ENCODE measurements at places on chromosomes 3 and 15. TPM values are rescaled to one million over a fixed set of nuclear protein-coding genes. Genes with fewer than 3 reads are reported as not detected.

CCNDBP1 gene
- 53.8 TPM for total RNA-seq

SNTN gene
- total RNA-seq: not detected

LRRIQ4 gene
- total RNA-seq: not detected

ZNF385D gene
- 0.27 TPM for total RNA-seq

IMPG2 gene
- 0.54 TPM for total RNA-seq

GOLGA6L4 gene
- 1.0 TPM for total RNA-seq

C3orf22 gene
- not detected for total RNA-seq

COL6A5 gene
- not detected for total RNA-seq

MUC20 gene
- total RNA-seq: 0.09 TPM

IL17RB gene
- not detected for total RNA-seq

FBXW12 gene
- not detected for total RNA-seq

CYP1A1 gene
- total RNA-seq: 5.5 TPM

WDR6 gene
- 98.7 TPM for total RNA-seq

TRH gene
- not detected for total RNA-seq

KLF15 gene
- 0.63 TPM for total RNA-seq

SH2D7 gene
- total RNA-seq: not detected

PSMD6 gene
- total RNA-seq: 110 TPM

GRM2 gene
- total RNA-seq: 0.09 TPM

Data from endothelial cell of coronary artery (primary cell).